Left colon (tissue), 2 donors: ENCODE measurements at places on chromosomes 4 and X.

GRCh38 chr4:123480706-123481418 is 84.3 kb downstream of the SPRY1 start:
- DNase-seq, result no peak

DNA sequence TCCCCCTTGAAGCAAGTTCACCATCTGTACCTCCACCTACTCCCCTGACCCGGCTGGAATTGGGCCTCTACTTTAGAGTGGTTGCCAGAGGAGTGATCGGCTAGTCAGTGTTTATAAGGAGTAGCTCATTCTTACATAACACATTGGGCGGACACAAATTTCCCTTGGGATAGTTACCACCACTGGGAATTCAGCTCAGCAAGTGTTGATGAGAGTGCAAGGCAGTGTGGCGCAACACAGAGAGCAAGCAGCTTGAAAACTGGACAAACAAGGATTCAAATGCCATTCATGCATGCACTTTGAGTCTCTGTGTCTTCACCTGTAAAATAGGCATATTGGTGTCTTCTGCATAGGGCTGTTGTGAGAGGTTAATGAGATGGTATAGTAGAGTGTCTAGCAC is 92.7 kb downstream of the STK32B start:
- DNase-seq, result no peak

GRCh38 chrX:48908600-48908999 is 2.8 kb downstream of the SLC35A2 start:
- no peak for DNase-seq

- no peak for DNase-seq
These were observed 492.9 kb downstream of the INPP4B start for GRCh38 chr4:142353149-142353738.

GRCh38 chr4:128329638-128330037 is 42.0 kb upstream of the PGRMC2 start:
- DNase-seq, result no peak

DNA sequence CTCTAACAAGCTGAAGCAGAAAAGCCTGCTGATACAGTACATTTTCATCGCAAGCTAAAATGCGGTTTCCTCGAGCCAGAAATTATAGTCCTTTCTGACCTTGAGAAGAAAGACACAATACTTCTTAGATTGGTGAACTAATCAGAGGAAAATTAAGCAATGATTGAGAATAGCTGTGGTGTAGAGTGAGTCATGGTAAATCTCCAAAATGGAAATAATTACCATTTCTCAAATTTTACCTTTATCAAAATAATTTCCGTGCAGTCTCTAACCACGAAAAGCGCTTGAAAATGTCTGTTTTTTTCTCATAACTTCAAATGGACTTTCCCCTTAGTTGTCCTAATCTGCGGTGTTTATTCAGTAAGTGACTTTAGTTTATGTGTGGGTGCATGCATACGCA is 190.2 kb downstream of the CPE start:
- no peak for DNase-seq

- DNase-seq, result no peak
These were observed 10.4 kb downstream of the OGT start for GRCh38 chrX:71543316-71543715.

DNA sequence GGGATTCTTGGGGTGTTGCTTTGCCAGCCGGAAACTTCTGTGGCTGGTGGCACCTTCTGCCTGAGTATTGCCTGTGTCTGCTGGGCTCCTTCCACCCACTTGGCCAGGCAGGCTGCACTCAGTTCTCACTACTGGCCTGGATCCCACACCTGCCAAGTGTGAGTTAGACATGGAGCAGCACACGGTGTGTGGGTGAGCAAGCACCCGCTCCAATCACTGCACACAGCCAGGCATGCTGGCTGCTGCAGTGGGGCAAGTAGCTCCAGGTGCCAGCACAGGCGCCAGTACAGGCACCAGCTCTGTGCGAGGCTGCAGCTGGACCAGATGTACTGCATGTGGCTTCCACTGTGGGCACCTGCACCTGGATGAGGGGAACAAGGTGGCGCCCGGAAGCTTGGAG is 23.9 kb downstream of the DCUN1D4 start:
- DNase-seq, result no peak

- DNase-seq, result no peak
These were observed 27.3 kb downstream of the OFD1 start for GRCh38 chrX:13761606-13762414.

- DNase-seq, result peak; percentile 83
These were observed at the start of gene PORCN for GRCh38 chrX:48508400-48509244. Gene PORCN, plus strand, starts transcription at chrX:48508992. Its CDS starts 829 bp downstream, at chrX:48509821.

GRCh38 chr4:4268776-4269175 is 20.8 kb upstream of the TMEM128 start:
- DNase-seq, result no peak

GRCh38 chr4:187109636-187110035 is 386.0 kb upstream of the FAT1 start:
- no peak for DNase-seq

- no peak for DNase-seq
These were observed 589.0 kb upstream of the FAM241A start for GRCh38 chr4:111556141-111556781.

DNA sequence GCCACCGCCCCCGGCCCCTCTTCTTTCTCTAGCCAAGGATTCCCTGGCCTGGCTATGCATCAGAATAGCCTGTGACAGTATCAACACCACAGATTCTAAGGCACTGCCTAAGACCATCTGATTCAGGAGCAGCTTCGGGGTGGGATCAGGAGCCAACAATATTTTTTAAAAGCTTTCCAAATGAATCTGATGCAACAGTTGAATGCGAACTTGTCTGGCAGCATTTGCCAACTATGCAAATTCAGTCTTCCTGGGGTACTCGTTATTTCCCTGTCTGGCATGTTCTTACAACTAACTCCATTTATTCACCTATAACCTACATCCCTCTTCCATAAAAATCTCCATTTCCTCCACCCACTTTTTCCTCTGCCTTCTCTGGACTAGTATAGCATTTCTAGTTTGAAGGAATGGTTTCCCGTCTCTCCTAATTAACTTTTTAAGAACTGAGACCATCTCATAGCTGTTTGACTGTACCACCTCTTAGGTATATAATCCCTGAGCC is 36.2 kb upstream of the UGDH start:
- DNase-seq, result no peak

- DNase-seq, result no peak
These were observed 21.9 kb upstream of the HPGDS start for GRCh38 chr4:94364527-94364926.

- no peak for DNase-seq
These were observed 163.2 kb upstream of the INTU start for GRCh38 chr4:127469542-127469941.

DNA sequence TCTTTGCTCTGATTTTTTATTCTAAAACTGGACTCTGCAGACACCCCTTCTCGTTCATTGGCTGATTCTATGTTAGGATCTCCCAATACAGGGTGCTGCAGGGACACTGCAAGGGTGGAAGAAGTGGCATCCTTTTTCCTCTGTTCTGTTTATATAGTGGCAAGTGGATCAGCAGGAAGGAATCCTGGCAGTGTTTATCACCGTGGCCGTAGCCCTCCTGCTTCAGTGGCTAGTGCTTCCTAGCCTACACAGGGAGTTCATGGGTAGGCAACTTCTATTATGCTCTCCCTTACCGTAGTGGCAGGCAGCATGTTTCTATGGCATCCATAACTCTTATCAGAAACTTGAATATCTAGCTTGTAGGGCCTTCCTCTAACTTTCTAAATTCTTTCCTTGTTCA is 6.4 kb upstream of the AP1AR start:
- no peak for DNase-seq

DNA sequence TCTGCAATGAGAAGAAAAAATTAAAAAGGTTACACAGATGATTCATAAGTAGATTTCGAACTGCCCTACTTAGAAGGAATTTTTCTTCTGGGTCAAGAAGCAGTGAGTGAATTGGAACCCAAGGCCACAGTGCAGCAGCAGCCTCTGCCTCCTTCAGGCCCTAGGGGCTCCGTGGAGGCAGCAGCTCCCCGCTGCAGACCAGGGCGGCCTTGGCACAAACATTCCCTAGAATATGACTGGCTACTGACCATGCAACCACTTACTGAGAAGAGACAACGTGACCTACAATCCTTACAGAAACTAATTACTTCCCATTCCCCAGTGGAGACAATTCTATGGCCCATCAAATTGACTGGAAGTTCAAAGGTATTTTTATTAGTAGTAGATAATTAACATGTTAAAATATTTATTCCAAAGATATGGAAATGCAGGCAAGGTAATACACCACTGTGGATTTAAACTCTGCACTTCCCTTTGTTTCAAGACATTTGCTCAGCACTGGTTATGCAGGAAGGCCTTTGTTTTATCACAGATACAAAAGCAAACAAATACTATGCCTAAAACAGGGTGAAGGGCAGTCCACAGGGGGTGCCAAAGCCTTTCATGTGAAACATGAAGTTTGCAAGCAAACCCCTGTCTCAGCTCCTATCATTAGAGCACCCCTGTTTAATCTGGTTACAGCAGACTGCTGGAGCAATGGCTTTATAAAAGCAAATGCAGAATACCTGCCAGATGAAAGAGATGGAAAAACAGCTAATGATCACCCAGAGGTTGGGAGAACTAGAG is 59.2 kb downstream of the PCDH19 start:
- no peak for DNase-seq

DNA sequence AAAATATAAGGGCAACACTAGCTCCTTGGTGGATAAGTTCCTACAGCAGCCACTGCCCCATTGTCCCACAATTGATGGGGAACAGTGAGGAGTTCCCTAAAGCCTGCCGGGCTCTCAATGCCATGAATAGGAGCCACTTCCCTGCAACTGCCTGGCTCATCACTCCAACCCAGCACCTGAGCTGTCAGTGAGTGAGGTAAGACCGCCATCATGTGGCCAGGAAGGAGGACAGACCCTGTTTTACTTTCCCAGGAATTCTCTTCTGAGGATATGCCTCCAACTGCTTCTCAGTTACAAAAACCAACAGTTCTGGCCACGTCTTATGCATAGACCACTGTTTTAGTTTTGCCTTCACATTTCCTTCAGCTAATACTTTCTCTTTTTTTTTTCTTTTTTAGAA is 45.5 kb downstream of the SRPX start:
- peak; percentile 23 for DNase-seq

DNA sequence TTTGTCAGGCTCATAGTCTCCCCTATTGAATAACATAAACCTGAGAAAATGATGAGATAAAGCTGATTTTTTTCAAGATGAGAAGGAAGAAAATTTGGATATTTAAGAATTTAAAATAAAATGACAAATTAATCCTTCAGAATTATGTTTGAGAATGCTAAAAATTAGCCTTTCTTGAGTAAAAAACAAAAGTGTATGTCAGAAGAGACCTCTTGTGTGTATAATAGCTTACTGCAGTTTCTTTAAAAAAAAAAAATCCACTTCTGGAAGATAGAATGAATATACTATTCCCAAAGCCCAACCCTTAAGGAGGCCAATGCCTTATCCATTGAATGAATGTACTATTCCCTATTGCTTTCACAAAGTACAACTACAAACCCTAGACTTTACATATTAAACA is 281.8 kb downstream of the RAPGEF2 start:
- DNase-seq, result no peak

DNA sequence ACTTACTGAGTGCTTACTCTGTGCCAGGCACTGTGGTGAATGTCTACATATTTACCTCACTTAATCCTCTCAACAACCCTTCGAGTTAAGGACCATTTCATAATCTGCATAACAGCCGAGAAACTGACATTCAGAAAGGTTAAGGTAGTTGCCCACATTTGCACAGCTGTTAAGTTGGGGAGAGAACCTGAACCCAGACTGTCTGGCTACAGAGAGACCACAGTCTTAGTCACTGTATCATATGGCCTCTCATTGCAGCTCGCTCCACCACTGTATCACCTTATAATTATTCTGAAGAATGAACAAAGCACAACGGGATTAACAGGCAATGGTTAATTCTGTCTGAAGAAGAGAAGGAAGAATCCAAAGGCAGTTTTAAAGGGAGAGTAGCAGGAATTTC is 98.5 kb downstream of the ADGRA3 start:
- DNase-seq, result no peak

DNA sequence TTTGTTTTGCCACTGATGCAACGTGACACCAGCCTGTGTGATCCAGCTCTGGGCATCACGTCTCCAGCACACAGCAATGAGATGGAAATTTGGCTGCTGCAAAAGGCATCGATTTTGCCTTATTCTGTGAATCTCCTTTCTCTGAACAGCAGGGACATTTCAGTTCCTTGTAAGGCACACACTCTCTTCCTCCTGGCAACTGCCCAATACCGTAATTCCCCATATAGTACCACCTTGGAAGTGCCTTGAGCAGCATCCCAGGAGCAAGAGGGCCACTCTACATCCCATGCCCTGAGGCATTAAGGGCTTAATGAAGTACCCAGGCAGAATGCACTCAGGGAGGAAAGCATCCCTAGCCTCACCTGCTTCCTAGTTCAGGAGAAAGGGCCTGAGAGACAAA is 10.5 kb upstream of the MAMLD1 start:
- peak; percentile 13 for DNase-seq

DNA sequence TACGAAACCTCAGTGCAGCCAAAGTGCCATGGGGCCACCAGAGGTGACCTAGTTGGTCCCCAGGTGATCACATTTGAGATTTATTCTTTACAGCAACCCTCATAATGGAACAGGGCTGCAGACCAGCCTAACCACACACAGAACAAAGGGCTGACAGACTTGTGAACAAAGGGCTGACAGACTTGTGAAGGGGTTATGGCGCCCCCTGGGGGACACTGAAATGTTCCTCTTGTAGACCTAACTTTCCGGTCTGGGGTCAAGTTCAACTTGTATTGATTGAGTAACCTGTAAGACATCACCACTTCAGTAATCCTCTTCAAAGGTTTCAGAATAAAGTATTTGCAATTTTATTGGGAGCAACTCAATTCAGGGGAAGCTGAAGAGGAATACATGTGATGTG is 175.9 kb upstream of the RPS6KA3 start:
- DNase-seq, result peak; percentile 95

GRCh38 chr4:153374442-153374841 is 30.0 kb downstream of the MND1 start:
- no peak for DNase-seq

- DNase-seq, result no peak
These were observed 45.6 kb downstream of the PDHA1 start for GRCh38 chrX:19389227-19389845.

GRCh38 chr4:164591666-164592065 is 162.3 kb upstream of the SMIM31 start:
- no peak for DNase-seq

DNA sequence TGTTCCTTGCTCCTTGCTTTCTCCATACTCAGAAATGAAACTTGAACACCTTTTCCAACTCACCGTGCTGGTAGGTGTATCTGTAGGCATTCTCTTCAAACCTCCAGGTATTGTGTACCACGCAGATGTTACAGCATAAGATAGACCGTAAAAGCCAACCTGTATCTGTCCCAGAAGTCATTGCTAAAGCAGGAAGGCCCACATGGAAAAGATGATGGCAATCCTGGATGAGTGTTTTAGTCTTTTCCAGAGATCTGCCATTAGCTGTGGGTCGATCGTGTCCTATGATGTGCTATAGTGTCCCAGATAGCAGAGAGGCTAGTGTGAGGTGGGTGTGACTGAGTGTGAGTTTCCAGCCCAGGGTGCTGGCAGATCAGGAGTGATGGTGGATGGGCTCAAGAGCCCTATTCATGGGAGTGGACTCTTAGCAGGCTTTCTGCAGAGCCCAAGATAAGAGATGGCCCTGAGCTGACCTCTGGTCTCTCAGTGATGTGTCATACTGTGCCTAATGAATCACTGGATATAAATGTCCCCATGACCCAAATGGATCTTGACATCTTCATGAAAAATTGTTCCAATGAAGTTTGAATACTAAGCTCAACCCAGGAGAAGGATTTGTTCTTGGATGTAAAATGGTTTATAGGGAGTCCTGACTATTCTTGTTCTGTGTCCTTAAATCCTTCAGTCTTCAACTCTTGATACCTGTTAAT is 69.1 kb upstream of the WDR1 start:
- DNase-seq, result no peak
